ENCODE measurements at places on chromosomes 1 and 21. TPM values are rescaled to one million over a fixed set of nuclear protein-coding genes. Genes with fewer than 3 reads are reported as not detected.

HES3 gene
- not detected for total RNA-seq

DNA sequence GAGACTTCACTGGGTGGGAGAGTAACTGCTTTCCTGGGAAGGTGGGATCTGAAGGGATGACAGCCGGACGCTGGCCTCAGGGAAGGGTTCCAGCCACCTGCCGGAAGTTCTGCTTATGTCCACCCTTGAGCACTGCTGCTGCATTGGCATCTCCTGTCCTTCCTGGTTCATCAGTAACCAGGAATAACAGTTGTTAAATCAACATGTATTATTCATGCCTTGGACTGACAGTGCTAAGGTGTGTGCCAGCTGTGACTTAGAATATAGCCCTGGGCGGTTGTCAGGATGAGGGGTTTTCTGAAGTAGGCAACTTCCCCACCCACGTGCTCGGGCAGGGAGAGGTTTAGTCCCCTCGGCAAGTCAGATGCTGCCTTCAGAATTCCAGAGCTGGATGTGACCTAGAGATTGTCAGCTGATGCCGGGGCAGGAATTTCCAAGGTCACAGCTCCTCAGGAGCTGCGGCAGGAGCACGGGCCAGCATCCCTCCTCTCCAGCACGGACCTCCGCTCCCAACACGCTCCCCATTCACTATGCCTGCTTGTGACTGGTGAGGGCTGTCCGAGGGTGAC lies 17.9 kb downstream of the CLDN14 start:
- peaks cover 2% of the 10 kb centered on the region for H3K27me3 ChIP-seq
- no peak overlapping the region for H3K4me3 ChIP-seq
- no peak for DNase-seq
- no peak overlapping the region for H3K27ac ChIP-seq
- no peaks in the 10 kb centered on the region for H3K36me3 ChIP-seq

DNA sequence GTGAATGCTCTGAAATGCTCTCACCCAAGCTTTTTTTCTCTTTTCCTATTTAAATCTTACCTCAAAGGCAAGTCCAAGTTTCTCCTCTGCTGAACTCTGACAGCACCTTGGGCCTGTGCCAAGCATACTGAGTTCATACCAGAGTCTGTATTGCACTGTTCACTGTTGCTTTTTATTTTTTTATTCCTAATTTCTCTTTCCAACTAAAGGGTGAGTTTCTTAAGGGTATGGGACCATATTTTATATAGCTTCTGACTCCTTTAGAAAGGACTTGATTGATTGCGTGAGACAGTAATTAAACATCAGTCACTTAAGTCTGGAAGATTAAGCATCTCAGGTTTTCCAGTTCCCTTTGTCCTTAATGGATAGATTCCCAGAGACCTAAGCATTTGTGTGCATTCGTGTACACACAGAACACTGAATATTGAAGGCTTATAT lies 69.9 kb downstream of the CACHD1 start:
- no peak overlapping the region for H3K4me3 ChIP-seq
- no peaks in the 10 kb centered on the region for H3K27me3 ChIP-seq
- no peak overlapping the region for H3K27ac ChIP-seq
- H3K36me3 ChIP-seq, result no peaks in the 10 kb centered on the region
- H3K4me1 ChIP-seq, result peaks cover 6% of the 10 kb centered on the region

GRCh38 chr1:2627746-2628145 lies 5.1 kb downstream of the MMEL1 start:
- DNase-seq, result no peak
- no peaks in the 10 kb centered on the region for H3K4me1 ChIP-seq
- peaks cover 14% of the 10 kb centered on the region for H3K27me3 ChIP-seq

Data from IMR-90 (cell line).